ENCODE measurements at places on chromosomes 6 and 20.

DNA sequence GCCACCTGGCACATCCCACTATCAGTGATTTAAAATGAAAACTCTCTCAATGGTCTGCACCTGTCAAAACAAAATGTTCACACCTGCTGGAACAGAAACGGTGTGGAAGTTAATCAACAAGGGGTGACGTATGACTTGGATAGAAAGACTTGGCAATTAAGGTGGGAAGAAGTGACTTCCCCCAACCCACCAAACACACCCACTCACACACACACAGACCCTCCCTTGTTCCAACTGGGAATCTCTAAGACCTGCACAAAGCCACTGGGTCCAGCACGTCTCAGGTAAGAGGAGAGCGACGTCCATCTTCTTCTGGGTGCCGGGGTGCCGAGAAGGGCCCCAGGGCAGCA lies 25.1 kb upstream of the TCFL5 start:
- DNase-seq, result no peak

GRCh38 chr20:57392512-57393271 lies 1.5 kb downstream of the RBM38 start:
- no peak for DNase-seq

DNA sequence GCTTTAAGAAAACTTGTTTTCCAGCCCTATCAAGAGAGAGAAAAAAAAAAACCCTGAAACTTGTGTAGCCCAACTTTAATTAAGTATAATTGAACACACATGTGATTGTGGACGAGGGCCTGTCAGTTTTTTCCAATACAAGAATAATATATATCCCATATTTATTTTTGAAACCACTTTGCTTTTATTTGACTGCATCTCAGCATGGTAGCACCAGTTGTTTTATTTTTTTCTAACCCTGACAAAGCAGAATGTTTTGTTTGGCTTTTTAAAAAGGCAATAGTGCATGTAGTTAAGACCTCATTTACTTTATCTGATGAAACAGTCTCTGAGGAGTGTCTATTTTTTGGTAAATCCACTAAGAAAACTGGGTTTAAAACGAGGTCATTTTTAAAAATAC lies 257.7 kb downstream of the CDKAL1 start:
- peak; percentile 71 for DNase-seq

GRCh38 chr6:33630014-33630413 lies 8.9 kb downstream of the ITPR3 start:
- no peak for DNase-seq

- no peak for DNase-seq
These were observed 15.7 kb upstream of the MRAP2 start for GRCh38 chr6:84017709-84018452.

- DNase-seq, result peak; percentile 38
These were observed 38.6 kb upstream of the SENP6 start for GRCh38 chr6:75563032-75563431.
